EH (cell line): ENCODE measurements at places on chromosomes 6 and 20.

GRCh38 chr20:33518071-33518470, 28.2 kb downstream of the CBFA2T2 start:
- peak; percentile 85 for DNase-seq

DNA sequence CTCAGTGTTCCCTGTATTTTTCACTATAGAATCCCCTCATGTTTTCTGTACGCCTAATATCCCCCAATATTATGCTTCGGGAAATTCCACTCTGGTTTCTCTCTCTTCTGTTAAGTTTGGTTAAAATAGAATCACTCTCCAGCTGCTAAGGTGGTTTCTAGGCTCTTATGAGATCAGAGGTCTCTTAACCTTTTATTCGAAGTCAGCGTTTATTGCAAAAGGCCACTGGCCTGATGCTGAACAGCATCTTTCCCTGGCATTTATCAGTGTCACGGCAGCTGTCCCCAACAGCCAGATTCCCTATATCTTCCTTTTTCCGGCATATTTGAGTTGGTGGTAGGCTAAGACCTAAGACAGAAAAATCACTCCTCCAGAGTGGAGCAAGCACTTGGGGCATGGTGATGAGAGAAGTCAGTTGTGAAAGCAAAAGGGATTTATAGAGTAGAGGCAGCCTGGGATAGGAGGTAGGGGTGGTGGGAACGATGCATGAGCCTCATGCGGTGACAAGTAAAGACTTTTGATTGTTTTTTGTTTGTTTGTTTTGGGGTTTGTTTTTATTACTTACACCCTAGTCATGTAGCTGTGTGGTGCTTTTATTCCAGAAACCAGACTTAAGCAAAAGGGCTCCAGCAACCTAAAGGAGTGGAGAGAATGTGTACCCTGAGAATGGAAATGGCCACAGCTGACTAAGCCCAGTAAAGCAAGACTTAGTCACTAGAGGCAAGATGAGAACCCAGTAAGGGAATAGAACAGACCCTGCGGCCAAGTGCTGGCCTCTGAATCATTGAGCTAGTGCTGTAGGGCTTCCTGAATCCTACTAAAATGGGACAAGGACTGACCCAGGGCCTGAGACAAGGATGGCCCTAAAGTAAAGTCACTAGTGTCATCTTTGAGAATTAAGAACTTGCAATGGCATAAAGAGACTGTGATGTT, 233.0 kb upstream of the PRND start:
- DNase-seq: peak; percentile 93

- DNase-seq: no peak
Observed at GRCh38 chr20:12455148-12455547, 537.5 kb downstream of the BTBD3 start.

GRCh38 chr6:137165375-137166246, 7.8 kb downstream of the IL22RA2 start:
- DNase-seq: peak; percentile 18

DNA sequence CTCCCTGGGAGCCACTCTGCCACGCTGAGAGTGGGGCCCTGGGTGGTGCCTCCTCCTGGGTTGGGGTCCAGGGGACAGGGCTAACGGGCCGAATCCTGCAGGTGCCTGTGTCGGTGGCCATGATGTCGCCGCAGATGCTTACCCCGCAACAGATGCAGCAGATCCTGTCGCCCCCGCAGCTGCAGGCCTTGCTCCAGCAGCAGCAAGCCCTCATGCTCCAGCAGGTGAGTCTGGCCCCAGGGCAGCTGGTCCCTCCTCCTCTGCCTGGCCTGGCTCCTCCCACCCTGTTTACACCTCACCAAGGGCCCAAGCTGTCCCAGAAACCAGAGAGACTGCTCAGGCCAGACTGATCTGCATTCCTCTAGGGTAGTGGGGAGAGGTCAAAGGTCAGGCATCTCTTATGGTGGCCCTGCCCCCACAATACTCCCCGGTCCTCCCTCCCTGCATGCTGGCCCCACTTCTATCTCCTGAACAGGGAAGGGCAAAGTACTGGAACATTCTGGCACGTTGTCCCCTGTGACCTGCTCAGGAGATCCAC, 38.6 kb downstream of the FOXP4 start:
- DNase-seq: no peak

DNA sequence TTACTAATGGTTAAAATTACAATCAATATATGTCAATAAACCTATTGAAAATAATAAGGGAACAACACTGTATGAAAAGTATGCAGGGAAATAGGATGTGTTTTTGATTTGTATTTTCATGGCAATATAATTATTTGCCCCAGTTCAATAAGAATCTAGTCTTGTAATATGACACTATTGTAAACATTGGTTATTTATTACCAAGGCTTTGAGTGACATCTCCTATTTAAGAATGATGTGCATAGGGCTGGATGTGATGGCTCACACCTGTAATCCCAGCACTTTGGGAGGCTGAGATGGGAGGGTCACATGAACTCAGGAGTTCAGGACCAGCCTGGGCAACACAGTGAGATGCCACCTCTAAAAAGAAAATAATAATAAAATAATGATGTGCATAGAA, 78.6 kb upstream of the DTNBP1 start:
- DNase-seq: no peak
